Heart left ventricle (tissue), 16 donors: ENCODE measurements at places on chromosomes 3 and 15. TPM values are rescaled to one million over a fixed set of nuclear protein-coding genes. Genes with fewer than 3 reads are reported as not detected.
A peak's percentile ranks its signal among the peaks of the same experiment; 100 is the strongest.

DNA sequence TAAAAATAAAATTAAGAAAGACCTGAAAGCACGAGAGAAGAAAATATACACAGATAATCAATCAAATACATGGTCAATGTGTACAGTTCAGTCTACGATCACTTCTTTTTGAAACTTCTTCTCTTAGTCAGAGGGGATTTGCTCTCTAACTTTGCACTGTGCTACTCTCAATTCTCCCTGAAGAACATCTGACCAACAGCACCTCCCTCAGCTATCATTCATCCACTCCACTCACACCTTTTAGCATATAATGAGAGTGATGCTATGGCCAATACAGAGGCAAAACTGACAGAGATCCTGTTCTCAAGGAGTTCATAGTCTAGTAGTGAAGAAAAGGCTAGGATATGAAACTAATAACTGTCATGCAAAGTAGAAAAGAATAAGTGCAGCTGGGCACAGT lies 45.9 kb downstream of the P3H2 start:
- H3K4me1 ChIP-seq: no peaks in the 10 kb centered on the region
- no peaks in the 10 kb centered on the region for H3K27me3 ChIP-seq
- H3K36me3 ChIP-seq: no peaks in the 10 kb centered on the region
- DNase-seq: no peak

DNA sequence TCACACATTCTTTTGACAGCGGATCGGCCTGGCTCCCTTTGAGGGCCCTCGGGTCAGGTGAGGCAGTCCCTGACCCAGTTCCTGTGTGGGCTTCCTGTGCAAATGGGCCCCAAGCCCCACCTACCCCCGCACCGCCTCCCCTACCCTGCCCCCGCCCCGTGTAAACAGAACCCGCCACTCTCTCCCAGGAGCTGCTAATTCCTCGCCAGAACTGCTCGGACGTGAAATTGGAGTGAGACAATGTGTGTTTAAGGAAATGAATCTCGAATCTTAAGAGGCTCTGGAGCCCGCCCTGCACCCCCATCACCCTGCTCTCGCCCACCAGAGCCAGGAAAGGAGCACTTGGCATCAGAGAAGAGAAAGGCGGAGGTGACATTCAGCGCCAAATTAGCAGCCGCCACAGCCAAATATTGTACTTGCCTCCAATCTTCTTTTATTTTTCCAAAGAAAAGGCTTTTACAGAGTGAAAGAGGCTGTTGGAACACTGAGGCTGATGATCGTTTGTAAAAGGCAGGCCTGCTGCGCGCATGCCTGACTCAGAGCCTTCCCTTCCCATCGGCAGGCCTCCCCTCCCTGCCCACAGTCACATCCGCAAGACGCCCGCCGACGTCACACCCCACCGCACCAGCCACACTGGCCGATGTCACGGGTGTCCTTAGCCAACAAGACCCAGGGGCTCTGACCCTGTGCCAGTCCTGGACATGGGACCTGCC lies 53.1 kb downstream of the CACNA2D2 start:
- H3K27me3 ChIP-seq: no peaks in the 10 kb centered on the region
- no peak overlapping the region for H3K27ac ChIP-seq
- peak; percentile 51 for DNase-seq
- H3K4me3 ChIP-seq: no peak overlapping the region
- no peaks in the 10 kb centered on the region for H3K4me1 ChIP-seq
- no peaks in the 10 kb centered on the region for H3K36me3 ChIP-seq

- no peak overlapping the region for H3K27ac ChIP-seq
- no peak for DNase-seq
- H3K27me3 ChIP-seq: no peaks in the 10 kb centered on the region
- H3K4me3 ChIP-seq: no peak overlapping the region
These were observed 761.4 kb downstream of the NAALADL2 start for GRCh38 chr3:175620532-175620931.

- peak overlapping the region; percentile 96 for H3K27ac ChIP-seq
- H3K27me3 ChIP-seq: no peaks in the 10 kb centered on the region
- no peaks in the 10 kb centered on the region for H3K36me3 ChIP-seq
- H3K4me1 ChIP-seq: peaks cover 89% of the 10 kb centered on the region
These were observed 4.3 kb downstream of the FYCO1 start for GRCh38 chr3:45991341-45991740.

GRCh38 chr15:75666823-75667501 lies 19.2 kb downstream of the SNX33 start:
- peak overlapping the region; percentile 79 for H3K27ac ChIP-seq
- H3K27me3 ChIP-seq: no peaks in the 10 kb centered on the region
- no peaks in the 10 kb centered on the region for H3K36me3 ChIP-seq
- H3K4me3 ChIP-seq: no peak overlapping the region
- peak; percentile 70 for DNase-seq
- H3K4me1 ChIP-seq: peaks cover 19% of the 10 kb centered on the region

GRCh38 chr3:143187111-143187510 lies 67.5 kb downstream of the CHST2 start:
- H3K27ac ChIP-seq: no peak overlapping the region
- DNase-seq: no peak
- no peaks in the 10 kb centered on the region for H3K4me1 ChIP-seq
- no peaks in the 10 kb centered on the region for H3K27me3 ChIP-seq
- no peak overlapping the region for H3K4me3 ChIP-seq

GRCh38 chr3:172065527-172065926 lies 26.1 kb downstream of the FNDC3B start:
- H3K36me3 ChIP-seq: no peaks in the 10 kb centered on the region
- H3K27ac ChIP-seq: no peak overlapping the region
- H3K27me3 ChIP-seq: no peaks in the 10 kb centered on the region
- peaks cover 90% of the 10 kb centered on the region for H3K4me1 ChIP-seq

DNA sequence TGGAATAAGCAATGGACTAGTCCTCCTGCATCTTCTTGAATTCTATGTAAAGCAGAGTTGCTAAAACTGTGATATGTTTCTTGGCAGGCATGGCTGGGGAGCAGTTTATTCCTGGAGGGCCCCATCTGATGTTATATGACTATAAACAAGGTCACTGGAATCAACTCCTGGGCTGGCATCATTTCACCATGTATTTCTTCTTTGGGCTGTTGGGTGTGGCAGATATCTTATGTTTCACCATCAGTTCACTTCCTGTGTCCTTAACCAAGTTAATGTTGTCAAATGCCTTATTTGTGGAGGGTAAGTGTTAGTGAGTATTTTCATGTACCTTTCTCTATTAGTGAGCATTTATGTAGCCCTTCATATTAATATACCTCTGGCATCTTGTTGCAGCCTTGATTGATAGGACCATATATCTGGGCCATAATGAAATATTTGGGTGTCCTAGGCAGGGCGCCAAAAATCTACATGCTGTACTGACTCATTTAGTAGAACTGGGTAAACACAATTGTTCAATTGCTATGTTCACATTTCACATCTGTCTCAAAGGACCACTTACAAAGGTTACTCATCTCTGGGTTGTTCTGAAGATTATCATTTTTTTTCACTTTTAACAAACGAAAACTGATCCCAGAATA lies 52.6 kb upstream of the ADGRG7 start:
- no peaks in the 10 kb centered on the region for H3K4me1 ChIP-seq
- no peaks in the 10 kb centered on the region for H3K27me3 ChIP-seq
- no peaks in the 10 kb centered on the region for H3K36me3 ChIP-seq

GRCh38 chr3:127105587-127105986 lies 87.3 kb upstream of the PRR23E start:
- H3K27ac ChIP-seq: no peak overlapping the region
- no peaks in the 10 kb centered on the region for H3K4me1 ChIP-seq
- H3K27me3 ChIP-seq: no peaks in the 10 kb centered on the region

DNA sequence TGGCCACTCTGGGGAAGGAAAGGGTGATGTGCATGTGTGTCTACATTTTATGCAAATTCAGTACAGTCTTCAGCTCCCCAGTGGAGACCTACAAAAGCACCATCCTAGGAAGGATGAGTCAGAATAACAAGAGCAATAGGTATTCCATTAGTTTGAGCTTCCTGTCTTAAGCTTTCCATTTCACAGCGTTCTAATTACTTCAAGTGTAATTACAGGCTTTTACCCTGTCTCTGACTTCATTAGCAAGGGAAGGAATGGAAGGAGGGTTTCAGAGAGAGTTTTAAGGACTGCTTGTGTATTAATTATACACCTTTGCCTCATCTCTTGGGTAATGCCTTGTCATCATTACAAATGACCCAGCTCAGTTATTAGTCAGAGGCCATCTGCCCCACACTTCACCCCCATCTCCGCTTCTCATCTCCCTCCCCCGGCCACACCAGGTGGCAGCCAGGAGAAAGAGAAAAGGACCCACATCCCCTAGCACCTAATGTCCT lies 202.8 kb upstream of the MRPL3 start:
- H3K4me1 ChIP-seq: no peaks in the 10 kb centered on the region
- H3K27me3 ChIP-seq: no peaks in the 10 kb centered on the region
- no peak overlapping the region for H3K27ac ChIP-seq
- no peak for DNase-seq

- no peaks in the 10 kb centered on the region for H3K4me1 ChIP-seq
- DNase-seq: no peak
- H3K27me3 ChIP-seq: no peaks in the 10 kb centered on the region
- H3K36me3 ChIP-seq: peaks cover 4% of the 10 kb centered on the region
These were observed 33.6 kb upstream of the APH1B start for GRCh38 chr15:63243776-63244175.

GRCh38 chr3:116951610-116952009 lies 242.0 kb downstream of the TUSC7 start:
- no peak overlapping the region for H3K27ac ChIP-seq
- H3K36me3 ChIP-seq: no peaks in the 10 kb centered on the region
- H3K4me1 ChIP-seq: no peaks in the 10 kb centered on the region
- no peak for DNase-seq
- no peak overlapping the region for H3K4me3 ChIP-seq

DNA sequence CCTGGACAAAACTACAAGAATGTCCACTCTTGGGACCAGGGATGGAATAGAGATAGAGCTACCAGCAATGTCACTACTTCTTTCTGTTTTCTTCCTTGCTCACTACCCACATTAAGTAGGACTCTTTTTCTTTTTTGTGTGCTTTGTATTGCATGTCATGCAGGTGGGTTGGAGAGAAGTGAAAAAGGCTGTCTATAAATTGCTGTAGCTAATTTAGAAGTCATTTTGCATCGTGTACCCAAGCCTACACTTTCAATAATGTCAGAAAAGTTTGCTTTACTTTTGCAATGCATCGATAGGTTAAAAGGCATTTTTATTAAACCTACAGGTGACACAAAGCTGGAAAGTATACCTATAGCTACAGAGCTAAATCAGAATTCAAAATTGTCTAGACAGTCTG lies 58.9 kb downstream of the GTF2E1 start:
- no peaks in the 10 kb centered on the region for H3K27me3 ChIP-seq
- H3K27ac ChIP-seq: no peak overlapping the region
- no peaks in the 10 kb centered on the region for H3K4me1 ChIP-seq
- DNase-seq: no peak
- no peak overlapping the region for H3K4me3 ChIP-seq

- H3K36me3 ChIP-seq: no peaks in the 10 kb centered on the region
- peaks cover 51% of the 10 kb centered on the region for H3K4me1 ChIP-seq
- H3K27ac ChIP-seq: no peak overlapping the region
- no peak overlapping the region for H3K4me3 ChIP-seq
These were observed 223.6 kb upstream of the TLE3 start for GRCh38 chr15:70321172-70321819.

DNA sequence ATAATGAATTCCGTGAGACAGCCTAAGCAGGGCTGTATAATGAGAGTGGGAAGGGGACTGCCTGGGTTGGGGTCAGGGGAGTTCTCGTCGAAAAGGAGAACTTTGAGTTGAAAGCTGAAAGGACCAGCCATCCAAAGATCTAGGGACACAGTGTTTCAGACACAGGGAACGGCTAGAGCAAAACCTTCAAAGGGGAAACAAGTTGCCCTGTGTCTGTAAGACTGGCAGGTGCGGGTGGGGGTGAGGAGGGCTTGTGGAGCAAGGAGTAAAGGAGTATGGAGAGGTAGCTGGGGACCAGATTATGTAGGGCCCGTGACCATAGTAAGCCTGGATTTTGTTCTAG lies 1.3 kb upstream of the SRP14 start:
- peak overlapping the region; percentile 98 for H3K4me3 ChIP-seq
- no peak overlapping the region for H3K27ac ChIP-seq
- H3K27me3 ChIP-seq: no peaks in the 10 kb centered on the region
- no peak for DNase-seq
- H3K4me1 ChIP-seq: peaks cover 34% of the 10 kb centered on the region

DNA sequence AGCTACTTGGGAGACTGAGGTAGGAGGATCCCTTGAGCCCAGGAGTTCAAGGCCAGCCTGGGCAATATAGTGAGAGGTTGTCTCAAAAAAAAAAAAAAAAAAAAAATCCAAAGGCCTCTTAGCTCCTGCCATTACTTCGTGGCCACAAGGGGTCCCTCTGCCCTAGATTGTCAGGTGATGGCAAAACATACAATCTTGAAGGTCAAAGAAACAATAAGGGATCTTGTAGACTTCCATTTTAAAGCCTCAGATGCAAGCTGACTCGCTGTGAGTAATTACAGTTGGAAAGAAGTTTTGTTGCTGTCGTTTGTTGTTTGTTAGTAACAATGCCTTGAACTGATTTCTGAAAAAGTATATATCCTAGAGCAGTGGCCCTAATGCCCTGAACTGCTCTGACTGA lies 55.9 kb upstream of the PLCL2 start:
- no peaks in the 10 kb centered on the region for H3K36me3 ChIP-seq
- no peak overlapping the region for H3K27ac ChIP-seq
- DNase-seq: no peak
- no peak overlapping the region for H3K4me3 ChIP-seq
- H3K4me1 ChIP-seq: no peaks in the 10 kb centered on the region
- H3K27me3 ChIP-seq: no peaks in the 10 kb centered on the region

GRCh38 chr3:42149532-42149931 lies 58.4 kb downstream of the TRAK1 start:
- H3K36me3 ChIP-seq: no peaks in the 10 kb centered on the region
- H3K4me3 ChIP-seq: no peak overlapping the region
- H3K4me1 ChIP-seq: peaks cover 52% of the 10 kb centered on the region
- no peak overlapping the region for H3K27ac ChIP-seq
- H3K27me3 ChIP-seq: no peaks in the 10 kb centered on the region

- peaks cover 2% of the 10 kb centered on the region for H3K4me1 ChIP-seq
- DNase-seq: no peak
- no peaks in the 10 kb centered on the region for H3K27me3 ChIP-seq
- no peaks in the 10 kb centered on the region for H3K36me3 ChIP-seq
- H3K4me3 ChIP-seq: no peak overlapping the region
- no peak overlapping the region for H3K27ac ChIP-seq
These were observed 179.1 kb downstream of the SLC9A9 start for GRCh38 chr3:143668924-143669790.

DNA sequence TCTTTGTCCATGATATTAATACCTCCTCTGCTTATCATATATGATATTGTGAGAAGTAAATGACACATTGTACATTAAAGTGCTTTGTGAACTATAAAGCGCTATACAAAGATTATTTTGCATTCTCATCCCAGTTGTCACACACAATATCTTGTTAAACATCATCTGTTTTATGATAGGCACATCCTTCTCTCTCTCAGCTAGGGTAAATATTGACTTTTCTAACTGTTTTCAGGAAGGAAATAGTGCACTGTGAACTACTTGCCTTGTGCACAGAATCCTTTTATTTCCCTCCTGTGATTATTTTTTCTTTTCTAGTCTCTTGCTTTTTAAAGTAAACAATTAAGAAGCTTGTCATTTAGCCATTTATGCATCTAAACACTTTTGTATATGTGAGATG lies 388.2 kb downstream of the LPP start:
- no peaks in the 10 kb centered on the region for H3K4me1 ChIP-seq
- no peaks in the 10 kb centered on the region for H3K36me3 ChIP-seq
- no peak overlapping the region for H3K27ac ChIP-seq
- no peak for DNase-seq
- H3K4me3 ChIP-seq: no peak overlapping the region

Gene FANCD2OS
- not detected for total RNA-seq

Gene SPINK8
- not detected for total RNA-seq

Gene CAMK2N2
- 0.26 TPM for total RNA-seq

Gene PDCD6IP
- 120 TPM for total RNA-seq

Gene FBXL2
- total RNA-seq: 1.3 TPM

Gene KNG1
- total RNA-seq: 0.17 TPM

Gene ARHGAP31
- total RNA-seq: 33.5 TPM

Gene SLC22A13
- total RNA-seq: not detected
